ENCODE measurements at places on chromosomes 4 and X.

- DNase-seq, result peak; percentile 7
Observed at GRCh38 chrX:107630031-107630689, 1.9 kb downstream of the PRPS1 start.

GRCh38 chr4:184503869-184504300 is 29.5 kb upstream of the IRF2 start:
- DNase-seq, result no peak

DNA sequence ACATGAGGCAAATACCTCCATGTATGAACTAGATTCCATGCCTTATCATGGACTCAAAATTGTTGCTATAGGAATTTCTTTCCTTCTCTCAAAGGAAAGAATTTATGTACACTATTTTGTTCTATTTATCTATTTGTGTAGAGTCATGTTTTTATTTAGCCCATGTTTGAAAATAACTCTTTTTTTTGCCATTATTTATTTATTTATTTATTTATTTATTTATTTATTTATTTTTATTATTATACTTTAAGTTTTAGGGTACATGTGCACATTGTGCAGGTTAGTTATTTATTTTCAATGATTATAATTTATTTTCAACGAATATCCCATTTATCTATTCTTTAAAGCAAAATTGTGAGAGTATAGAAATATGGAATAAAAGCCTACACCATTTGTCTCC is 177.9 kb downstream of the MAGEE1 start:
- no peak for DNase-seq

GRCh38 chrX:124940531-124940930 is 379.1 kb upstream of the TEX13C start:
- DNase-seq, result no peak

DNA sequence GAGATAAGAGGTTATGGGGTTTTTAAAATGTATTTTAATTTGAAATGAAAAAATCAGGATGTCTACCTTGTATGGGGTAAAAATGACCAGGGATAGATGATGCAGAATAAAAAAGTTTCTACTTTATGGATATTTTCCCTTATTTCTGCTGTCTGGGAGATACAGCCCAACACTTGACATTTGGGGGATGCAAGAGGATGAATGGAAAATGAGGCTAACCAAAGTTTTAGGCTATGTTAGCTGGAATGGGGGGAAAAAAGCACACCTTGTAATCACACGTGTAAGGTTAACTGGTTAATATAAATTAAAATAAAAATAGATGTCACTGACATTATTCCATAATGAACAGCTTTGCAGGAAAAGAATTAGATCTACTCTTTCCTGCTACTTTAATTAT is 1.1 kb downstream of the PRDM8 start:
- no peak for DNase-seq

DNA sequence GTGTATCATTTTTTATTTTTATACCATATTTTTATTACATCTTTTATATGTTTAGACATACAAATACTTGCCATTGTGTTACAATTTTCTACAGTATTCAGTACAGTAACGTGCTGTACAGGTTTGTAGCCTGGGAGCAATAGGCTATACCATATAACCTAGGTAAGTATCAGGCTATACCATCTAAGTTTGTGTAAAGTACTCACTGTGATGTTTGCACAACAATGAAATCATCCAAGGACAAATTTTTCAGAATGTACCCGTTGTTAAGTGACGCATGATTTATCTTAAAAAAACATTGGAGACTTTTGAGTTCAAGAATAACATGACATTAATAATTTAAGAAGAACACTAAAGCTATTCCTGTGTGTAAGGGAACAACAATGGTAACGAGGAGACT is 96.0 kb upstream of the LEF1 start:
- DNase-seq, result no peak

DNA sequence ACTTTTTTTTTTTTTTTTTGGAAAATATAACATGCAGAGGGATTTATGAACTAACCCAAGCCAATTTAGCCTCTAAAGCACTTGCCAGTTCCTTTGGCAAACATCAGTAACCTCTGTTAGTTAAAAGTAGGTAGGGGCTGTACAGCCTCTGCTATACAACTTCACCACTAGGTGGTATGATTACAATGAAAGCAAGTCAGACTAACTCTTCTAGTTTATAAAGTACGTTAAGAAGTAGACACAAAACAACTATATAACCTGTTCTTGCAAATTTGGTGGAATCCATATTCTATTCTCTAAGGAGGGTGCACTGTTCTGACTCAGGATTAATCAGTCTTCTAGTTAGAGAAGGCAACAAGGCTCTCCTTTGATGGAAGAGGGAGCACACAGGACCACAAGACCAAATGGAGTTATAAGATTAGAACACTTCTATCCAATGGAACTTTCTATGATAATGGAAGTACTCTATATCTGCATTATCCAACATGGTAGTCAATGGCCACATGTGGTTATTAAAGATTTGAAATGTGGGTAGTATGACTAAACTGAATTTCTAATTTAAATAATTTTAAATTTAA is 12.8 kb downstream of the AIMP1 start:
- DNase-seq, result peak; percentile 25

GRCh38 chrX:69019073-69019890 is 146.0 kb downstream of the PJA1 start:
- no peak for DNase-seq

DNA sequence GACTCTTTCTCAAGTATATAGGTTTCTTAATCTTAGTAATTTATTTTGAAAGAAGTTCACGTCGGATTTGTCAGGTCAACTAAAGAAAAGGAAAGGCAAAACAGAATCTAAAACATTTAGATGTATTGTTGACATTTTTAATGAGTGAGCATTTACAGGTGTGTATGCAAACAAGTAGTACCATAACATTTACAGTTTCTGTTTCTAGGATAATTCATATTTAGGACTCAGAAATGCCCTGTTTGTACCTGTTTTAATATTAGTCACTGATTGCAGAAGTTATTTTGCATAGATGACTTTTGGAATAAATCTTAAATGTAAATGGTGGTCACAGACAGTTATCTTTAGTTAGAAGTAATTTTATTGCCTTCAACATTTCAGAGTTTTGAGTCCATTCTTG is 151.3 kb upstream of the NUDT6 start:
- DNase-seq, result no peak

- no peak for DNase-seq
Observed at GRCh38 chr4:90950385-90950841, 823.2 kb downstream of the CCSER1 start.

DNA sequence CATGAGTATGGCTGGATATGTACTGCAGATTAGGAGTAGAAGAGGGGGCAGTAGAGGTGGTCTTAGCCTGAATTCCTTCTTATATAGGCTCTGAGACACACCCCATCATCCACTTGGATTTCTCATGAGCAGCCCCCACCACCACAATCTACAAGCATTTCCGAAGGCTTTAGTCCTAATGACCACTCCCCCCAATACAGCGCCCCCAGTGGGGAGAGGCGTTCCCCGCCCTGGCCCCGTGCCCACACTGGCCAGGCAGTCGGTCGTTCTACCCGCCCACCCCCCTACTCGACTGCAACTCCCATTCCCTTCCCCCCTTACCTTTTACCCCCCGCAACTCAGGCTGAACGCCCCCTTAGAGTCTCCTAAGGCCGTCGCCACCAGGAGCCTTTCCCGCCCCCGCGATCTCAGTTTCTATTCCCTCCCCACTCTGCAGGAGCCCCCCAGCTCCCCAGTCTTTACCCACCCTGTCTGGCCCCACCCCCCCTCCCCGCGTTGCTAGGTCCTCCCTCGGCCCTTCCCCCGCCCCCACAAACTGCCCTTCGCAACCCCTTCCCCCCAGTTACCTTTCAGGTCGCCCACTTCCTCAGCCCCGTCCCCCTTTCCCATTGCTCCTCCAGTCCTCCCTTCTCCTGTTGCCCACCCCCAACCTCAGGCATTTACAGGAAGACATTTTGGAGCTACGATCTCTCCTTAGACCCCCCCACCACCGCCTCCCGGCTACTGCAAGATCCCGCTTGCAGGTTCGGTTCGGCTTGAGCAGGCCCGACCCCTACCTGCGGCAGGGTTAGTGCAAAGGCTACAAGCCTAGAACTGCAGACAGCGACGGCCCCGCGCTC is 468 bp downstream of the ZMYM3 start:
- no peak for DNase-seq

GRCh38 chr4:105946771-105947170 is 51.5 kb downstream of the NPNT start:
- no peak for DNase-seq

DNA sequence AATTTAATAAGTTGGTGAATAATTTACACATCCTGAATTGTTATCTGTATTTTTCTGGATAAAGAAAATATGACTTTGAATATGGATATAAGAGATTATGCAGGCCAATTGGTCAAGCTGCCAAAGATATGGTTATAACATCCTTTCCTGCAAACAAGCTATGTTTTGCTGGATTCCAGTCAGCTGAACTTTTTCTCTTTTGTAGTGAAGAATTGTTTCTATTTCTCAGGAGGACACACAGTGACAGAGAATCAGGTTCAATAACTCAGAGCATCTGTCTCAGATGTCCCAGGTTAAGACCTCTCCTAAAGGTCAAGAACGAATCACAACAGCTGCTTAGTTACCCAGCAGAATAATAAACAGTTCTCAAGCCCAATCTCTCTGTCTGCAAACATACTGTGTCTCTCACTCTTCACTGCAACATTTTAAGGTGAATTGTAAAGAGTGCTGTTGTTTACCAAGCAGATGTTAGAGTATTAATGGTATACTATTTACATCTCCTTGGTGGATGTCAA is 189.5 kb upstream of the ANKRD50 start:
- no peak for DNase-seq

DNA sequence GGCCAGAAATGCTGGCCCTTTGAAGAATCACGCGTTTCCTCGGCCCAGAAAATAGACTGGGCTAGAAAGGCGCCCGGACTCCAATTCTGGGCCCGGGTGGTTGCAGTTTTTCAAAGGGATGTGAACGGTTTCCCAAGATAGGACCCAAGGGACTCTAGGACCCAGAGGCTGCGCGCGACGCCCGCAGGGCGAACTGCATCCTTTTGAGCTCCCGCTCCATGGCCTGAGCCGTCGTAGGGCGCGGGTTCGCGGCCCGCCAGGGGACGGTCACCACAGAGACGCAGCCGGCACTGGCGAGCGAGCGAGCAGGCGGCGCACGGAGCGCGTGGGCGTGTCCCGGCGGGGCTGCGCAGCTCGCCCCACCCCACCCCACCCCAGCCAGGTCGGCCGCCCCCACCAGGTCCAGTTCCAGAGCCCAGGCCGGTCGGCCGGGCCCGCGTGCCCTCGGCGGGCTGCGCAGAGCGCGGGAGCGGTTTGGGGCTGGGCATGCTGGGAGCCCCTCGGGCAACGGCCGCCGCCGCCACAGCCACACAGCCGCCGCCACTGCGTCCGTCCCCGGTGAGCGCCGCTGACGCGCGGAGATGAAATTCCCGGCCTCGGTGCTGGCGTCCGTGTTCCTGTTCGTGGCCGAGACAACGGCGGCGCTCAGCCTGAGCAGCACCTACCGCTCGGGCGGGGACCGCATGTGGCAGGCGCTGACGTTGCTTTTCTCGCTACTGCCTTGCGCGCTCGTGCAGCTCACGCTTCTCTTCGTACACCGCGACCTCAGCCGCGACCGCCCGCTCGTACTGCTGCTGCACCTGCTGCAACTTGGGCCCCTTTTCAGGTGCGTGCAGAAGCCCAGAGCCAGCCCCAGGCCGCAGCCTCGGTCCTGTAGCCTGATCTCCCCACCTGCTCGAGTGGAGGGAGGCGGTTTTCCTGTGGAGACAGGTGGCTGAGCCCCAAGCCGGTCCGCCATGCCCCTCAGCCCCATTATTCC is at the start of gene XK:
Gene XK, plus strand, starts transcription at position 411 of the 979 bp plus-strand sequence. Its CDS starts 171 bp downstream, at position 582.
- peak; percentile 69 for DNase-seq

GRCh38 chr4:172740434-172740833 is 428.2 kb upstream of the GALNT7 start:
- DNase-seq, result no peak

- no peak for DNase-seq
Observed at GRCh38 chr4:56147371-56147770, 198.6 kb downstream of the CEP135 start.

DNA sequence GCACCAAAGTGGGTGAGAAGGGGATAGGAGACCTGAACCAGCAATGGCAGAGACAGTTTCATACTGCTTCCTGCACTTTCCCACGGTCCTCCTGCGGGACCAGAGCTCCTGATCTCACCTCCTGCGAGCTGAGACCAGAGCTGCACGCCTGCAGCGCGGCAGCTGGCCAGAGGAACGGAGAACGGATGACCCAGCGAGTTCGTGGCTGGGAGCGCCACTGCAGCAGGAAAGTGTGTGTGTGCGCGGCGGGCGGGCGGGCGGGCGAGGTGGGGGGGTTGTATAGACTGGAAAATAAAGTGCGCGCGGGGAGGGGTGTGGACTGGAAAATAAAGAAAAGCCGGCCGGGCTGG is 16.5 kb downstream of the MCF2 start:
- DNase-seq, result no peak

DNA sequence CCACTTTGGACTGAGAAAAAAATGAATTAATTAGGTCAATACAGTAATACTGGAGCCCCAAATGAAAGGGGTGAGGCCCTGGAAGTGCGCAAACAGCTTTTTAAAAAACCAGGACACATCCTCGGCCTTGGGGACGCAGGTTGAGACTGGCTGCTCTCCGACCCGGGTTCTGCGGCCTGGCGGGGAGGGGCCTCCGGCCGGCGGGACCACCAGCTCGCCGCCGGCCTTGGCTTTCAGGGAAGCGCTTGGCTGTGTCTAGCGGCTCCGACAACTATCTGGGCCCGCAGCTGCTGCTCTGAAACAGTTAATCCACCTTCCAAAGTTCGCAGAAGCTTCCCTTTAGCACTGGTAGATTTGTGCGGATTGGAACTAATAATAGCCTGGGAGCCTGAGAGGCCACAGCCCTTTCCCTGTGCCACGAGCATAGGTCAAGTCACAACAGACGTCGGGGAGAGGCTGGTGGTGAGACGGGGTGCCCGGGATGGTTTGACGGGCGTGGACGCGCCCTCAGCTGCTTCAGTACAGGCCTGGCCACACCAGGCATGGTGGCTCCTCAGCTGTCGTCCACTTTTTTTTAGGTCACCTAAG is 1.1 kb upstream of the SEL1L3 start:
- no peak for DNase-seq

DNA sequence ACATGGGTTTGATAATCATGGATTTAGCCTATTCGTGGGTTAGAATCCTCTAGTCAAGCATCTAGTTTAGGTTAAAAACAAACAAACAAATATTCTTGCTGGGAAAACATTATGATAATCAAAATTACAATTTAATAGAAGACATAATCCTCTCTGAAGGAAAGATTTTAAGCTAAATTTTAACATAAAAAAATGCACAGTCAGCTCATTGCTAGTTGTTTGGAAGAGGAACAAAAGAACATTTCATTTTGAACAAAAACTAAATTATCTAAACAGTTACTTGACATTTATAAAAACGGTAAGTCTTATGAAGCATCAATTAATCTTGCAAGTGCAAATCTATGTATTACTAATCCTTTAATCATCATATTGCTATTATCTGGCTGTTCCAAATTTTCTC is 18.2 kb upstream of the AGA start:
- DNase-seq, result no peak

DNA sequence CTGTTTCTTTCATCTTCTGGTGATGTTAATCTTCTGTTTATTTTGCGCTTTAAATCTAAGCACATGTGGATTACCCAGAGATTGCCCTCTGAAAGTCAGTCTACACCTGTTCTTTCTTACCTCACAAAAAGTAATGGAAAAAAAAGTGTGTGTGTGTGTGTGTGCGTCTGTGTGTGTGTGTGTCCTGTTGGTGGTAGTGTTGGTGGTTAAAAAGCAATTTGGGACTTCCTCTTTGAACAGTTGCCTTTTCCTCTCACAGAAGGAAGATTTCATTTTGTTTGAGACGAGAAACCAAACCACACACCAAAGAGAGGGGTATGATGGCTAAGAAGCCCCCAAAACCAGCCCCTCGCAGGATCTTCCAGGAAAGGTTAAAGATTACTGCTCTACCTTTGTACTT is at the start of gene STAP1:
Gene STAP1, plus strand, starts transcription at position 235 of the 400 bp plus-strand sequence. Its CDS starts 83 bp downstream, at position 318.
- DNase-seq, result no peak

- DNase-seq, result no peak
Observed at GRCh38 chr4:165129924-165130323, 17.3 kb upstream of the TMEM192 start.
